ENCODE measurements at places on chromosomes 5 and 9.

DNA sequence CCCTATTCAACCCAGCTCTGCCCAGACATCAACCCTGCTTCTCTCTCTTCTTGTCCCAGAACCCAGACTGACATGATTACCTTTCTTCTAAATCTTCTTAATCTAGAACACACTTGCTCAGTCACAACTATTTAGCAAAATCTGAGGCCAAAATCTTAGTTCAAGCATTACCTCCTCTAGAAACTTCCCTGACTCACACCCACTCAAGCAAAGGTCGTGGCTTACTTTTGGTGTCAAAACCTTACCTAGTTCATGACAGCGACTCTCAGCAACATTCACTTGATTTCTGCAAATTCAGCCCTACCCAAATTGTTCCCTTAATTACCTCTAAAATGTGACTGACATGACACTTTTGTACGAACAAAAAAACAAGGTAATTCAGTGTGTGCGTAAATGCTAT is 130.2 kb downstream of the TLE1 start:
- no peak for DNase-seq

GRCh38 chr5:138990986-138991590 is 116.0 kb upstream of the LRRTM2 start:
- DNase-seq, result no peak

DNA sequence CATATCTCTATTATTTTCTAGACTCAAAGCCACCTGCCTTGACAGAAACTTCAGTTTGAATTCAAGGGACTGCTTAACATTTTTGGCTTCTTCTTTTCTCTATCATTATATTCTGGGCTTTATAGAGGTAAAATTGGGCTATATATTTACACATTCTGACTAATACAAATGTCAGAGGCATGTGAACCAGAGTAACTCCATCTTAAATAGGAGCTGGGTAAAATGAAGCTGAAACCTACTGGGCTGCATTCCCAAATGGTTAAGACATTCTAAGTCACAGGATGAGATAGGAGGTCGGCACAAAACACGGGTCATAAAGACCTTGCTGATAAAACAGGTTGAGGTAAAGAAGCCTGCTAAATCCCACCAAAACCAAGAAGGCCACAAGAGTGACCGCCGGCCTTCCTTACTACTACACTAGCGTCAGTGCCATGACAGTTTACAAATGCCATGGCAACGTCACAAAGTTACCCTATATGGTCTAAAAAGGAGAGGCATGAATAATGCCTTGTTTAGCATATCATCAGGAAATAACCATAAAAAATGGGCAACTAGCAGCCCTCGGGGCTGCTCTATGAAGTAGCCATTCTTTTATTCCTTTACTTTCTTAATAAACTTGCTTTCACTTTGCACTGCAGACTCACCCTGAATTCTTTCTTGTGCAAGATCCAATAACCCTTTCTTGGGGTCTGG is 44.8 kb upstream of the COX7C start:
- DNase-seq, result no peak

- DNase-seq, result no peak
These were observed 1.2 kb downstream of the B4GALT7 start for GRCh38 chr5:177601126-177601525.

DNA sequence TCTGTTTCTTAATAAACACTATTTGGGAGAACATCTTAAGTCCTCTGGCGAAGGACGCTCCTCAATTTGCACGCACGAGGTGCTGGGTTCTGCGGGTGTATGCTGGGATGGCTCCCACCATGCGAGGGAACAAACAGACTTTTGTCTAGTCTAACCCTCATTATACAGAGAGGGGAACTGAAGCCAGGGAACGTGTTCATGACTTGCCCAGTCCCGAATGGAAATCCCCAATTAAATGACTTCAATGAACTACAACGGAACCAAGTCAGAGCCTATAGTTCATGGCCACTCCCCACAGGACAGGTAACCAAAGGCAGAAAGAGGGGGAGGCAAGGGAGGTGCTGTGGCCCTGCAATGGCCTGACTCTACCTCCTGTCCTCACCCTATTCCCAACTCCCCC is 9.3 kb downstream of the TLE1 start:
- no peak for DNase-seq

DNA sequence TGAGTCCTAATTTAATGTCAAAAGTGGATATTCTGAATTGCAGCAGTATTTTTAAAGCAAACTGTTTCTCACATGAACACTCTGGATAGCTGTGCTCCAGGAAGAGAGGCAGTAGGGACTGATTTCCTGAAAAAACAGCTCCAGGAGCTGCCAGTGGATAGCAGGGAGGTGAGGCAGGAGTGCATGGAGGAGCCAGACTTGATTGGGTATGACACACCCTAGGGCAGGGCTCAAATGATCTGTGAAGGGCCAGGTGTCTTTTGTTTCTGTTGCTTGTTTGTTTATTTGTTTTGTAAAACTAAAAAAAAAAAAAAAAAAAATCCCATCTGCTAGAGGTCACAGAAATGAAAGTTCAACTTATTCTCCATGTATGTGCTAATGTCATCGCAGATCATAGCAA is 83.4 kb downstream of the ADRB2 start:
- DNase-seq, result no peak

GRCh38 chr5:14035859-14036503 is 91.5 kb upstream of the DNAH5 start:
- peak; percentile 99 for DNase-seq

GRCh38 chr5:148825716-148826052 is 727 bp upstream of the ADRB2 start:
- no peak for DNase-seq

- DNase-seq, result no peak
These were observed 227.5 kb upstream of the TRIM32 start for GRCh38 chr9:116459576-116459975.

DNA sequence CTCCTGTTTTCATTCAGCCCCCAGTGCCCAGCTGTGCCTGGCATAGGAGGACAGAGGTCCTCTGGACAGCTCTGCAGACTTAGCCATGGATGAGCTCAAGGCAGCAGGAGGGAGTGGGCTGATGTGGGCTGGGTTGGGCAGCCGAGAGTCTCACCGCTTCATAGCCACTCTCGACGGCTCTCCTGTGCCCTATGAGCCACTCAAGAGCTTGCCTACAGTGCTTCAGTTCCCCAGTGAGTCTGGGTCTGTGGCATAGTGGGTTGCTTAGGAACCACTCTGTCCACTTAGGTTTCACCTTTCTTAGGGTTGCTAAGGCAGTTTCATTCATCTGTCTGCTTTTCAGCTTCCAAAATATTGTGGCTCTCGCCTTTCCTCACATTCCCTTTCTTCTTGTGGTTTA is 296.8 kb downstream of the ICE1 start:
- DNase-seq, result no peak

- no peak for DNase-seq
These were observed 391.3 kb downstream of the DIRAS2 start for GRCh38 chr9:90251316-90251715.

DNA sequence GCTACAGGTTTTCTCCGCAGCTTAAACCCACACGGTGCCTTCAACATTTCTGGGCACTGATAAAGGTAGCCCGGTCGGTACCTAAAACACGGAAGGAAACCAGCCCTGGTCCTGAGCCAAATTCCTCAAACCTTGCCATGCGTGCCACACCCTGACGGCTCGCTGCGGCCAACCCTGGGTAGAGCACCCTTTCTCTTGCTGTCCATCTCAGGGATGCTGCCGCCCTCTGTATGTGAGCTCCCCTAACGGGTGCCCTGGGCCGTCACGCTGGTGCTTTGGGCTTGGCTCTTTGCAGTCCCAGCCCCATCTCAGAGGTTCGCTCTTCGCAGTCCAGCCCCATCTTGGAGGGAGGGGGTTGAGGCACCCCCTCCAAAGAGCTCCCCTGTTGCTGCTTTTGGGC is 43.9 kb downstream of the PNPLA7 start:
- no peak for DNase-seq

DNA sequence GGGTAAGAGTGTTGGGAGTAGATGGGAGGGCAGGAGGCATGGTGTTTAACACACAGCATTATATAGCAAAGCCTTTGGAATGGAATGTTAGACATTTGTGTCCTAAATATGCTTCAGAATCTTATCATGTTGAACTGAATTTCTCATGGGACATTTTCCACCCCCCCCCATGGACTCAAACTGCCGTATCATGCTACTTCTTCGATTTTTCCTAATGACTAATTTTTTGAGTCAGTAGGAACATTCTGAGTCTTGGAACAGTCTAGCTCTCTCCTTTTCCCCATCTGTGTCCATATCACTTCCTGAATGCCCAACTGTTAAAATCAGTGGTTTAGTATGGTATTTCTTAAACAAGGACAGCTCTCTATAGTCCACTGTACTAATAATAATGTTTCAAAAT is 380.6 kb downstream of the TLE4 start:
- peak; percentile 43 for DNase-seq

- no peak for DNase-seq
These were observed 215.0 kb upstream of the IER5L start for GRCh38 chr9:129393064-129393463.

GRCh38 chr5:12316812-12317211 is 412.6 kb upstream of the CTNND2 start:
- no peak for DNase-seq
